ENCODE measurements at places on chromosomes 6 and 20.
A peak's percentile ranks its signal among the peaks of the same experiment; 100 is the strongest.

DNA sequence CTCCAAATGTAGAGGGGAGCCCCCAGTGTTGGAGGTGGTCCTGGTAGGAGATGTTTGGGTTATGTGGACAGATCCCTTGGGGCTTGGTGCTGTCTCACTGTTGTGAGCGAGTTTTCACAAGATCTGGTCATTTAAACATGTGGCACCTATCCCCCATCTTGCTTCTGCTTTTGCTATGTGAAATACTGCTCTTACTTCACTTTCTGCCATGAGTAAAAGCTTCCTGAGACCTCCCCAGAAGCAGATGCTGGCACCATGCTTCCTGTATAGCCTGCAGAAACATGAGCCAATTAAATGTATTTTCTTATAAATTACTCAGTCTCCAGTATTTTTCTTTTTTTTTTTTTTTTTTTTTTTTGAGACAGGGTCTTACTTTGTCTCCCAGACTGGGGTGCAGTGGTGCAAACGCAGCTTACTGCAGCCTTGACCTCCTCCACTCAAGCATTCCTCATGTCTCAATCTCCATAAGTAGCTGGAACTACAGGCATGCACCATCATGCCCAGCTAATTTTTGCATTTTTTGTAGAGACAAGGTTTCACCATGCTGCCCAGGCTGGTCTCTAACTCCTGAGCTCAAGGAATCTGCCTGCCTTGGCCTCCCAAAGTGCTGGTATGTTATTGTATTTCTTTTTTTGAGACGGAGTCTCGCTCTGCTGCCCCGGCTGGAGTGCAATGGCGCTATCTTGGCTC lies 177.1 kb downstream of the ALDH8A1 start:
- no peak for DNase-seq

- no peak for DNase-seq
Measured at GRCh38 chr20:50659975-50660670, 31.2 kb downstream of the RIPOR3 start.

DNA sequence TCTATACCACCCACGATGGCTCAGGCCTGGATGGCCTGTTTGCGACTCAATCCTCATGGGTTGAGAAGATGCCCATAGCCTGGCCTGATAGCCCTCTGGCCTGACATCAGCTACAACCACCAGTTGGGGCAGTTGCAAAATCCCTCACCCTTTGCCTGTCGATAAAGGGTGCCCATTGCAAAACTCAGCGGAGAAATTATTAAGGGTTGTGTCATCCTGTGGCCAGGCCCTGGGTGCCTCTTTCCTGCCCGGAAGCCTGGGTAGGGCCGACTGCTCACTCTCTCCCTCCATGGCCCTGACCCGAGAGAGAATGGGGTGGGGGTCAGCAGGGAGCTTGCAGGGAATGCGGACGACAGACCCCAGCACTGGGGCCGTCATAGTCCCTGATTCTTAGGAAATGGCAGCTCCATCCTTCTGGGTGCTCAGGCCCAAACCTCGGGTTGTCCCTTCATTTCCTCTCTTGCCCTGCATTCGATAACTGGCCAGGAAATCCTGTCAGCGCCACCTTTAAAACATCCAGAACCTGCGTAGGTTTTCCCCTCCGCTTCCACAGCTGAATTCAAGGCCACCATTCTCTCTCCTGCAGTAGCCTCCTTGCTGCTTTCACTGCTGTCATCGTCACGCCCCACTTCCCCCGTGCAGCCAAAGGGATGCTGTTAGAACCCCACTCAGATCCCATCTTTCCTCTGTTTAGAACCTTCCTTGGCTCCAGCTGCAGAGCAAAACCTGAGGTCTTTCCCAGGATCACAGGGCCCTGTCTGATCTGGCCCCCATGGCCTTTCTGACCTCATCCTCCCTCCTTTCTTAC lies 31.1 kb downstream of the CEBPB start:
- DNase-seq, result no peak

DNA sequence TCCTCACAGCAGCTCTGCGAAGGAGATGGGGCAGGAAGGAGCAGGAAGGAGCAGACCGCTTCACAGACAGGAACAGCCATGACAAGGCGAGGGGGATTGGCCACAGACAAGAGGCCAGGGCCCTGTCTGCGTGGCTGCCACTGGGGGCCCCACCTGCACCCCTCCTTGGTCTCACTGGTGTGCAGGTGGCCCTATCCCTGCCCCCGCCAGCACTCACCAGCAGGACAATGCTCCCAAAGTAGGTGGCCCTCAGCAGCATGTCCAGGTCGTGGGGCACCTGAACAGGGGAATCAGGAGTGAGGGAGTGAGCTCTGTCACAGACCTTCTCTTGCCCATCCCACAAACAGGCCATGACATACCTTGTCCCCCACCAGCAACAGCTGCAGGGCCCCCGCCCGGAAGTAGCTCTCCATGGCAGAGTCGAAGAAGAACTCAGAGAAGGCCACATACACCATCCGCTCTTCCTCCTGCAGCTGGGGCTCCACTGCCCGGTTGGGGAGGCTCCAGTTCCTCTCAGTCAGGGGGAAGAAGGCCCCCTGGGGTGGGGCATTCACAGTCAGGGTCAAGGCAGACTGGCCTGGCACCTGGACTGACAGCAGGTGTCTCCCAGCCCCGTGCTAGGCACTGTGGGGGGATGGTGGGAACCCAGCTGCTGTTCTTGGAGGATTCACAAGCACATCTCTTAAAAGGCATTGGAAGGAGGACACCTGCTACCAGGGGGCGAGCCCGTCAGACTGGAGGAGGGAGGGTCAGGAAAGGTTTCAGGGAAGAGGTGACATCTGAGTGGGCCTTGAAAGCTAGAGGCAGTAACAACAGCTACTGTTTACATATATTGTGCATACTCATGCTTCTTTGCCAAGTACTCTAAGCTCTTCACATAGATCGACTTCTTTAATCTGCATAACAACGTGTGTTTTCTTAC lies 7.1 kb downstream of the PLTP start:
- DNase-seq, result no peak

DNA sequence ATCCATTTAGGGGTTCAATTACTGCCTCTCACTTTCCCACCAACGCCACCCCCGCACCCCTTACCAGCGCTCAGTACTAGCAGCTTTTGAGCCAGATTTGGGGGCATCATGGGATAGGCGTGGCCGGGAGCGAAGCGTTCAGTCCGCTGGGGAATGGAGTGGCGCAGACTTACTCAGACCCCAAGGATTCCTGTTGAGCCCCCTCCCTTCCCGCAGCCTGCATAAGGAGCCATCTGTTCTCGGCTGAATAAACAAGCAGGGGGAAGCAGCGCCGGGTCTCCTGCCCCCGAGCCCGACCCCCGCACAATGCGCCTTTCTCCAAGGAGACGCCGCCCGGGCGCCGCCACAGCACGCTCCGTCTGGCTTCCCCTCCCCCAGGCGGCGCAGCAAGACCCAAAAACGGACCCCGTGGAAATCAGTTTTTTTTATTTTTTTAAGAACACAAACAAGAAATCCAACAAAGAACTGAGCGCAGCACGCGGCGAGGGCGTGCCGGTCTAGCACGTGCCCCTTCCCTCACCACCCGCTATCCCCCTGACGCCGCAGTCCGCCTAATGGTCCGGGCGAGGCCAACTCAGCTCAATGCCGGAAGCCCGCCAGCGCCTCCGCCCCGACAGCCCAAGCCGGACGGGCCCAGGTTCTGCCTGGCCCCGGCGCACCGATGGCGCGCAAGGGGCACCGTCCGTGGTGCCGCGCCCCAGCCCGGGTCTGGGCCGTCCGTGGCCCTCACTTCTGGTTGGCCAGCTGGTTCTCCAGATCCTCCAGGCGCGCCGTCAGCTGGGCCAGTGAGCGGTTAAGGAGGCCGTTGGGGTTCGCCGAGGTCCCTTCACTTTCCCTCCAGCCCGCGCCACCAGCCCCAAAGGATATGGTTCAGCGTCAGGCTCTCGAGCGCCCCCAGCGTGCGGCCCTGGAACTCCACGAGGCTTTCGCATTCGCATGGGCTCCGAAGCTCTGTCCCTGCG lies 13.3 kb upstream of the RBPJL start:
- peak; percentile 63 for DNase-seq

GRCh38 chr20:3315136-3315535 lies 76.1 kb upstream of the SLC4A11 start:
- no peak for DNase-seq

DNA sequence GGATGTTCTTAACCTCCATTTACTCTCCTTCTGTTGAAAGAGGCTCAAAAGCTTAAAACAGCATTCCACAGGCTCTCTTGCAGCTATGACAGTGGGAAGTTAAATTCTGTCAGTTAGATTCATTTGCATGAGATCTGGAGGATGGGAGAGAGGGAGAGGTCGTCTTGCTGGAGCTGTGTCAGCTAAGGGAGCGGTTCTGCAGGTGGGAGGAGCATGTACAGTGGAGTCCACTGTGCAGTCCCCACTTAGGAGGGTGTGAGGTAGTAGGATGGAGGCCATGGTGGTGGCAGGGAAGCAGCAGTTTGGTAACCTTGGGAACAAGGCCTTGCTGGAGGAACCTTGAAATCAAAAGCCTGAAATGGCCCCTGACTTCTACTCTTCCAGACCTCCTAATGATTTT lies 12.0 kb upstream of the B4GALT5 start:
- DNase-seq, result no peak

- peak; percentile 19 for DNase-seq
Measured at GRCh38 chr6:28896505-28897368, 27.0 kb downstream of the TRIM27 start.

DNA sequence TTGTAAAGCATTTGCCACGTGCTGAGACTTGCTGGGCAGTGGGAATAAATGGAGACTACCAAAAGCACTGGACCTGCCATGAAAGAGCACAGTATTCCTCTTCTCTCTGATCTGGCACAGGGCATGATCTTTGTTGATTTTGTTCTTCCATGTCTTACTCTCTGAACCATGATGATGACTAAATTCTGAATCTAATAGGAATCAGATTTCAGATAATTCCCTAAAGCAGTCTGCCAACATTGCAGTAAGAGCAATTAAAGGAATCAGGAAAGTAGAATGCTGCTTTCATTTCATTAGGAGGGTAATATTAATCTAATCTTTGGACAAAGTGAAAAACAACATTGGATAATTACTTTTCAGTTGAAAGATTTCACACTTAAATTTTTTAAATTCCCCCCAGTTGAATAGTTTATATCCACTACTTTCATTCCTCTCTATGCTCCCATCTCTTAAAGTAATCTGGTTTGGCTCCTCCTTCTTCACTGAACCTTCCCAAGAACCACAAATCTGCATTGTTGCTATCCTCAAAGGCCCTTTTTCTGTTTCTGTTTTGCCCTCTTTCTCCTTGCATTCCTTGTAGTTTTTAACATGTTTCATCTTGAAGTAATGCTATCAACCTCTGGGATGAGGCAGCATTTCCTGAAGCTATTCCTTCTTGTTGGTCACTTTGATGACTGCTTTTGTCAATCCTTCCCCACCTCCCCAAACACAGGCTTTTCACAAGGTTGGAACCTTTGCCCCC lies 243.2 kb upstream of the TENT5A start:
- DNase-seq, result no peak

DNA sequence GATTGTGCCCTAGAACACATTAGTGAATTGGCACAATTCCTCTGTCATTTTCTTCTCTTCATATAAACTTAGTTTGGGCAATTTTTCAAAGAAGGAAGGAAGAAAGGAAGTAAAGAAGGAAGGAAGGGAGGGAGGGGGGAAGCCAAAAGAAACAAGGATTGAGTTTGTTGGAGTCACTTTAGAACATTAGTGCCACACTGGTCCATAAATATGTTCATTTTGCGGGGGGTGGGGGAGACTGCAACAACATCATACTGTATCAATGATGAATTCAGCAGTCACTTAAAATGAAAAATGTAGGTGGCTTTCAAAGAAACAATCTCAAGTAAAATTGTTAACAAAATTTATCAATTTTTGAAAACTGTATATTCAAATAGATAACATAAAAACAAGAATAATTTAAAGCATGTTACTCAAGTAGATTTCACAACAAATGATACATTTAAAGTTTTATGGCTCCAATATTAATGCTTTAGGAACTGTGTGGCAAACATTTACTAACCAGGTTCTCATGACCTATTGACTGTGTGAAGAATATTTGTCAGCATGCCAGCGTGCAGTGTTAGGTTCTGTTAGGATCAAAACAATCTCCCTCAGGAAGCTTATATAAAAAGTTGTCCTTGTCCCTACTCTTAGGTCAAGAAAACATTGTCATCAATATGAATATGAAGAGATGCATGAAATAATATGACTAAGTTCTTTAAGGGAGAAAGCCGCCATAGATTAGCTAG lies 208.1 kb upstream of the AGPAT4 start:
- no peak for DNase-seq

DNA sequence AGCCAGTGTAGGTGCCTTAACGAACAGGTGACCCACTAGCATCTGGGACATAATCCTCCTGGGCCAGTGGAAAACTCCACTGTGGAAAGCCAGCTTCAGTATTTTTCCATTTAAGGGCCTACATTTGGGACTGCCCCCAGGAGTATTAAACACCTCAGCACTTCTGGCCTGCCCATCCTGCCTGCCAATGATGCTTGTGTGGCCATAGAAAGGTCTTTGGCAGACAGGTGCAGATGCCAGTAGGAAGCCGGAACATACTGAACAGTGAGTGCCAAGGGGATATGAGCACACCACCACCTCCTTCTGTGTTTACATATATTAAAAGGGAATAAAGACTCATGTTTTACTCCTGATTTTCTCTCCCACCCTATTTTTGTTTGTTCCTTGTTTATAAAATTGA lies 19.9 kb downstream of the MCM8 start:
- DNase-seq, result no peak

- no peak for DNase-seq
Measured at GRCh38 chr6:157075549-157076450, 247.5 kb downstream of the TMEM242 start.

GRCh38 chr6:79833964-79834284 lies 113.4 kb downstream of the ELOVL4 start:
- no peak for DNase-seq

DNA sequence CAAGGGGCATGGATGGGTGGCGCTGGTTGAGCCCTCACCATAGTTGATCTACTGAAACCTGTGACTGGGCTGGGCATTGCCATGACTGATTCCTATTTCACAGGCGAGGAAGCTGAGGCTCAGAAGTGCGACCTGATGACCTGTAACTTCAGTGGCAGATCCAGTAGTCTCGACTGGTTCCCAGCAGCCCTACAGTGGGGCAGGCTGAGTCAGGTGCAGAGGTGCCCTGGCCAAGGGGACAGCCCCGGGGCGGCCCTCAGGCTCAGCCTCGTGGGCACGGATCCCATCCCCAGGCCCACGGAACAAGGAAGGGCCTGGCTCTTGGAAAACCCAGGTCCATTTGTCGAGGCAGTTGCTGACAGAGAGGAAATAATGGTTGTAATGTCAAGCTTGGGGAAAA lies 283.0 kb downstream of the CDH4 start:
- DNase-seq, result no peak

GRCh38 chr6:89828988-89829471 lies 650 bp upstream of the CASP8AP2 start:
- DNase-seq, result no peak

- no peak for DNase-seq
Measured at GRCh38 chr20:57040924-57041323, 225.5 kb downstream of the BMP7 start.

DNA sequence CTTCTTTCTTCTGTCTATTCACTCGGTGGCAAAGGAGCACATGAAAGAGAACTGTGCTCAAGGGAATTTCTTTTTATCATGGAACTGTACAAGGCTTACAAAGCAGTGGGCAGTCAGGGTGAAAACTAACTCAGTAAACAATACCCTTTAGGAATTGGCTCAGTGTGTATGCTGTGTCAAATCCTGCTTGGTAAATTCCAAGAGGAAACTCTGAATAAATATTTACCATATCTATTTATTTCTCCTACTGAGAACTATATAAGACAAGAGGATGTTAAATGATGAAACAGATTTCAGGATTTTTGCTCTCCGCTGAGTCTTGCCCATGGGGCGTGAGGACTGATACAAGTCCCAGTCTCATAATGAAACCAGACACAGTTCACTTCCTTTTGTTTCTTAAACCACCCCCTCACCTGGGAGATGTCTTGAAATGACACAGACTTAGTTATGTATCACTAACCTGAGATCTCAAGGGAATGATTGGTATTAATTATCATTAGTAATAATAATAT lies 188.8 kb downstream of the BACH2 start:
- no peak for DNase-seq
